ENCODE measurements at places on chromosomes 2 and 18. TPM values are rescaled to one million over a fixed set of nuclear protein-coding genes. Genes with fewer than 3 reads are reported as not detected.

DNA sequence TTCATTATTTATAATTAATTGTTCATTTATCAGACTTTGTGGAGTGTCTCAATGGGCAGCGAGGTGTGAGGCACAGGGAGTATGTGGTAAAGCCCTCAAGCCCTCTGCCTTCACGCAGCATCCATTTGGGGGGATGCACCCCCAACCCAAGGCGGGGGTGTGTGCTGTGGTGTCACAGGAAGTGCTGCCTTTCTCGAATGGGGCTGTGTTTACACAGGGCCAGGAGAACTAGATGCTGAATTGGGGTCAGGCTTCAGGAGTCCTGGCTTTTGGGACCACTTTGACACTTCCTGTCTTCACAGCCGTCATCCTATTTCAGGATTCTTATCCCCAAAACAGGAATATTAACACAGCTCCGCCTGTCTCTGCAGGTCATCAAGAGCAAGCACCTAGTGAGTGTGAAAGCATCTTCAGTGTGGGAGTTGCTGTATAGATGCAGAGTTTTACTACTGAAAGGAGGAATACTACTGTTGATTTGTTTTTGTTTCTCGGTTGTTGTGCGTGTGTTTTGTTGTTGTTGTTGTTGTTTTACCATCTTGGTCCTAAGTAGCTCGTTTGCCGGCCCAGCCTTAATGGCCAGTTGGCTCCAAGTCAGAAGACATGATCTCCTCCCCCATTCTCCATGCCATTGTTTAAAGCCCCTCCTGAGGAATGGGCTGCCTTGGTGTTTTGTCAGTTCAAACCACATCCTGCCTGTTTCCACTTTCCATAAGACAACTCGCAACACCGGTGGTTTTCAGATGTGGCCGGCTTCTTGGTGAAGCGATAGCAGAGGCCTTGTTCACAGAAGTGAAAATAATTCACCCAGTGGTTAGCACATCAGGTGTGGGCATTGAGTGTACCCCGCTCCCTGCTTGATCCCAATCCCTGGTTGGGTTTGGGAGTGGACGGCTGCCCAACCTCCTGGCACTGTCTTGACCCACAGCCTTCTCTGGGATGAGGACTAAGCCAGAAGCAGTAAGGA lies 221.3 kb downstream of the BCL2 start:
- no peak for DNase-seq

- DNase-seq, result peak; percentile 68
Observed at GRCh38 chr2:170409164-170409535, 231.2 kb downstream of the MYO3B start.

GCC2 gene
- total RNA-seq, result 17.8 TPM

LAMA1 gene
- 1.2 TPM for total RNA-seq

CRYGC gene
- not detected for total RNA-seq

Measured in suprapubic skin (tissue), 4 donors.